ENCODE measurements at places on chromosomes 1 and 21. TPM values are rescaled to one million over a fixed set of nuclear protein-coding genes. Genes with fewer than 3 reads are reported as not detected.

The PLA2G2C gene
- 0.07 TPM for polyA plus RNA-seq

The OR2T34 gene
- not detected for polyA plus RNA-seq

The MFAP2 gene
- polyA plus RNA-seq: not detected

The ABL2 gene
- 0.20 TPM for polyA plus RNA-seq

The ESPN gene
- not detected for polyA plus RNA-seq

The CFAP74 gene
- not detected for polyA plus RNA-seq

The MGST3 gene
- polyA plus RNA-seq: 189 TPM

The SPATC1L gene
- 3.3 TPM for polyA plus RNA-seq

The LORICRIN gene
- polyA plus RNA-seq: not detected

The IGSF5 gene
- not detected for polyA plus RNA-seq

The DYNLT5 gene
- 0.28 TPM for polyA plus RNA-seq

The DISC1 gene
- polyA plus RNA-seq: 15.5 TPM

The CFHR4 gene
- polyA plus RNA-seq: not detected

The ALX3 gene
- polyA plus RNA-seq: not detected

The TTC39A gene
- not detected for polyA plus RNA-seq

The TAS1R1 gene
- polyA plus RNA-seq: not detected

The MPZ gene
- 9.4 TPM for polyA plus RNA-seq

Data from CD14-positive monocyte (primary cell).